Pancreas (tissue), 10 donors: ENCODE measurements at places on chromosomes 7 and 10. TPM values are rescaled to one million over a fixed set of nuclear protein-coding genes. Genes with fewer than 3 reads are reported as not detected.

Gene C7orf57
- not detected for polyA plus RNA-seq

Gene HTR7
- polyA plus RNA-seq: 0.05 TPM

Gene CALY
- 3.7 TPM for polyA plus RNA-seq

Gene MBL2
- not detected for polyA plus RNA-seq

Gene TNS3
- polyA plus RNA-seq: 28.0 TPM

Gene ASZ1
- polyA plus RNA-seq: not detected

Gene SPDYE2B
- polyA plus RNA-seq: not detected

Gene SPDYE2
- polyA plus RNA-seq: 0.34 TPM

Gene HMX3
- not detected for polyA plus RNA-seq

Gene CYP3A5
- 108 TPM for polyA plus RNA-seq

Gene PALD1
- 12.4 TPM for polyA plus RNA-seq

Gene DENND2A
- polyA plus RNA-seq: 5.0 TPM

Gene DNAJC1
- polyA plus RNA-seq: 16.8 TPM

Gene OGDHL
- polyA plus RNA-seq: 25.9 TPM

Gene DYDC1
- not detected for polyA plus RNA-seq

Gene COL17A1
- 0.99 TPM for polyA plus RNA-seq

Gene LIPF
- 1.2 TPM for polyA plus RNA-seq

Gene LIPJ
- 0.53 TPM for polyA plus RNA-seq

Gene ARHGEF35
- polyA plus RNA-seq: 6.1 TPM

Gene AKAP9
- 17.8 TPM for polyA plus RNA-seq

Gene OIT3
- polyA plus RNA-seq: 0.05 TPM

Gene PALS2
- 9.9 TPM for polyA plus RNA-seq

Gene LRRC17
- polyA plus RNA-seq: 1.6 TPM

Gene STOX1
- 1.3 TPM for polyA plus RNA-seq

Gene SNX10
- polyA plus RNA-seq: 5.0 TPM

Gene PRF1
- polyA plus RNA-seq: 0.54 TPM

Gene CLCN1
- polyA plus RNA-seq: not detected

Gene AZGP1
- polyA plus RNA-seq: 686 TPM

Gene ACTL6B
- 1.7 TPM for polyA plus RNA-seq

Gene TAS2R3
- 0.42 TPM for polyA plus RNA-seq

Gene COL1A2
- polyA plus RNA-seq: 12.5 TPM
